Activated CD4-positive, alpha-beta memory T cell treated with anti-CD3 and anti-CD28 coated beads for 36 hours (primary cell): ENCODE measurements at places on chromosomes 2 and 18. TPM values are rescaled to one million over a fixed set of nuclear protein-coding genes. Genes with fewer than 3 reads are reported as not detected.

- no peak for DNase-seq
These were observed 126.9 kb upstream of the ITGA4 start for GRCh38 chr2:181330286-181330685.

- peak; percentile 18 for DNase-seq
These were observed 534 bp upstream of the SOCS6 start for GRCh38 chr18:70288171-70288850.

DNA sequence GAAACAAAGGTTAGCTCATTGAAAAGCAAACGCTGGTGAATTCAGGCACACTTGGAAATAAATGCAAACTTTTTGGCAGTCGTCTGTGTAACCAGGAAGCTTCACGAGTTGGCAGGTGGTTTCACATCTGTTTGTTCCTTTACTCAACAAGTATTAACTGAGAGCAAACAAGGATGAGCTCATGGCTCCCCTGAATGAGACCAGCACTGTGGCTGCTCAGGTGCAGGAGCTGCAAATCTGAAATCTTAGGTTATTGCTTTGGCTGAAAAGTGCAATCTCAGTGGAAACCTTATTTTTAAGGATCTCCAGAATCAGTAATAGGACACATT, 46.3 kb downstream of the SH3RF3 start:
- no peak for DNase-seq

DNA sequence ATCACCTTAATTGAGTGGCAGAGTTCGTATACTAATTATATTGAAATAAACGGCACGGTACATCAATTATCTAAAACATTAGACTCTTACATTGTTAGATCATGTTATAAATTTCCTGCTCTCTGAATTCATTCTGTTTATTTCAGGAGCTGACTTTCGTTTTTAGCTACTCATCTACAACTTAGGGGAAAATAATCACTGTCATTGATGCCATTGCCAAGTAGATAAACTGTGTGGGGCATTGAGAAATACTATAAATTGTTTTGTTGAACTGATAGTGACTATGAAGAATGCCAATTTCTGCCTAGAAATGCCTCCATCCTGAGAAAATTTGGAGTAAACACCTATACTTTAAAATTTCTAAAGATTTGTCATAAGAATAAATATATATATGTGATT, 17.5 kb downstream of the ABCB11 start:
- no peak for DNase-seq

GRCh38 chr2:149483004-149483605, 104.5 kb downstream of the MMADHC start:
- no peak for DNase-seq

GRCh38 chr2:75464348-75464946, 96.3 kb downstream of the EVA1A start:
- DNase-seq: no peak

- no peak for DNase-seq
These were observed 33.6 kb downstream of the LYPD6 start for GRCh38 chr2:149363958-149364357.

GRCh38 chr2:1546023-1546591, 132.8 kb downstream of the TPO start:
- DNase-seq: peak; percentile 48

GRCh38 chr2:2560374-2561015, 229.4 kb upstream of the MYT1L start:
- DNase-seq: no peak

DNA sequence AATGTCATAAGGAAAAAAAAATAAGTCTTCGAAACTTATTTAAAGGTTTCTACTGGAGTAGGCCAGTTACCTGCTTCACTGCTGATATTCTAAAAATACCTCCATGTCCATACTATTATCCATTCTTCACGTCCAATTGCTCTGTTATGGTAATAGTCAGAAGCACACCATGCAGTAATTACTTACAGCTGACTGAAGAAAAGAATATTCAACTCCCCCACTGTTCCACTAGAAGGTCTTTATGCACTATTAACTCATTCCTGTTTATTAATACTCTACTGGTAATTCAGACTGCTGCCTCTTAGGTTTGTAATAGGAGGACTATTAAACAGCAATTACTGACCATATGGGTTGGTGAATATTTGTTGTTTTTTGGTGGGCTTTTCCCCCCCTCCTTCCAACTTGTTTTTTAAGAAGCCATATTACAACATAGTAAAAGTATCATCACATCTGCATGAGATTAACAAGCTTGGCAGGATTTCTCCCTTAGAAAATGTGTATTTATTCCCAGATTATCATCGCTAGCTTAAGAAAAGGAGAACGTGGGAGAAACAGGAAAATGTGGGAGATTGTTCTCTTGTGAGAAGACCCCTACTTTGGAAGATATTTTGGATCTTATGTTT, 806.4 kb upstream of the FANCL start:
- DNase-seq: no peak

KCNS3 gene
- total RNA-seq: 0.17 TPM

TIGD1 gene
- total RNA-seq: 5.8 TPM
